ENCODE measurements at places on chromosomes 6 and 20. TPM values are rescaled to one million over a fixed set of nuclear protein-coding genes. Genes with fewer than 3 reads are reported as not detected.

- DNase-seq = no peak
Observed at GRCh38 chr6:17061097-17061496, 40.8 kb upstream of the STMND1 start.

DNA sequence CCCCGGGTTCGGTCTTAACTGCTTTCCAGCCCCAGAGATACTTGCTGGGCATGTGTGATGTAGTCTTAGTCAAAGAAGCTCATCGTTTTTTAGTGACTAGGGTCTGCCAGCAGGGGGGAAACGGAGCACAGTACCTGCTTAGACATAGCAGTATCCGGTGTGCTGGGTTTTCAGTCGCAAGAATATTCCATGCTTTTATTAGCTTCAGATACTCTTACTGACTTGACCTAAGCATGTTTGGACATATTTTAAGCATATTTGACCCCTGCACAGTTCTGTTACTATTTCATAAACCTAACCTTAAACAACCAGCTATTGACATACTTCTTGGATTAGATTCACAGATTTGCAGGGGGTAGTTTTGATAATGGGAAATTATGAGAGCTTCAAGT is 3.0 kb downstream of the E2F3 start:
- DNase-seq = no peak

DNA sequence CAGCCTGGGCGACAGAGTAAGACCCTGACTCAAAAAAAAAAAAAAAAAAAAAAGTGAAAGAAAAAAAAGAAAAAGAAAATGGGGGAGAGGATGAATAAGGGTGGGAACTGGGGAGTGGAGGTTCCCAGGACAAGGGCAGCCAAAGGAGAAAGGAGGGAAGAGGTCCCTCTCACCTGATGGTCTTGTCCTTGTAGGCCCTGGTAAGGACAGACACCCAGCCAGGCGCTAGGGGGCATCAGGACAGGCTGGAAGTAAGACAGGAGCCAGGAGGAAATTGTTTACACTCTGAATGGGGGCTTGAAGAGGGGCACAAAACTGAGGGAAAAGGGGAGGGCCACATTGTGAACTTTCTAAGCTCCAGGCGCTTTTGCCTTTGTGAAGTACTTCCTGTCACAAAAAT is 2.3 kb upstream of the ALDH5A1 start:
- DNase-seq = no peak

GRCh38 chr6:139436200-139436956 is 61.9 kb upstream of the CITED2 start:
- DNase-seq = no peak

DNA sequence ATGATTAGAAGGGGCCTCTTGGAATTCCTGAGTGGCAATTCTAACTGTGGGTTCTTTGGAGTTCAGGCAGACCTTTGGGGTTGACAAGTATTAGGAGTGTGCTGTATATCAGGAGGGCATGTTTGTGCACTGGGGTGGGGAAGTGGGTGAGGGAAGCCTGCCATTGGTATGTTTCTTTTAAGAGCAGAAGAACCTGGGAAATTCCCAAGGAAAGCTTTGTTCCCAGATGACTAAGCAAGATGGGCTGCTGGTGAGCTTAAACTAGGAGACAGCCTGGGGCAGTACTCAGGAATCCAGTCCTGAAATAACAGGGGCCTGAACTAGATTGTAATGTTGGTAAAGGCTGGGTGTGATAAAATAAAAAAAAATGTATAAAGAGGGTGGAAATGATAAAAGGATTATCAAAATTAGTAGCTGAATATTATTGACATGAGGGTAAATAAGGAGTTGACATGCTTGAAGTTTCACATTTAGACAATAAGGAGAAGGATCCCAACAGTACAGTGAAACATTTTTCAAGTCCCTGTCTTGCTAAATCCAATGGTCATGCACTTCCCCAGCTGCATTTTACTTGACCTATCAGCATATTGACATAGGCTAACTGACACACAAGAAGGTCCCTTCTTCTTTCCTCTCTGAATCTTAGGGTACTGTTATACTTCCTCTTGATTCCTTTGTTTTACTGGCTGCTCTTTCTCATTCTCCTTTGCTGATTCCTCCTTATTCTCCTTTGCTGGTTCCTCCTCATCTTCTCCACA is 18.4 kb upstream of the IFNGR1 start:
- no peak for DNase-seq

DNA sequence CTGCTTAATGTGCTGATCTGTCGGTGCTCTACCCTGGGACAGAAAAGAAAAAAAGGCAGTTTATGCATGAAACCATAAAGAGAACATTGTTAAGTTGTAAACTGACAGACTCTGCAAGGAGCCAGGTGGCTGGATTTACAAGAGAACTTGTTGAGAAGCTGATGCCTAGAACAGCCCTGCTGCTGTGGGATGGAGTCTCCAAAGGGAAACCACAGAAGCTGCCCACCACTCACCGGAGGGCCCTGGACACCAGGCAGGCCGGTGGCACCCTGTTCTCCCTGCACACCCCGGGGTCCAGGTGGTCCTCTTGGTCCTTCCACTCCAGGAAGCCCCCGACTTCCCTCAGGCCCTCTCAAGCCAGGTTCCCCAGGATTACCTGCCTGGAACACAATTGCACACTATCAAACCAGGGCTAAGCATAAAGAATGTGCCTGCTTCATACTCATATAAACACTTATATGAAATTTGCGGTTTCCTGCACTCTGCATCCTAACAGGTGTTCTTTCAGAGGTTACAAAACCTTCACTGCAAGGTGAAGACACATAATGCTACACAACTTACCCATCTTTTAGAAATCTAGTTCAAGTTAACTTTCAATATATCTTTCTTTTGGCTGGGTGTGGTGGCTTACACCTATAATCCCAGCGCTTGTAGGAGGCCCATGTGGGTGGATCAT is 68.2 kb downstream of the COL9A1 start:
- DNase-seq = no peak

DNA sequence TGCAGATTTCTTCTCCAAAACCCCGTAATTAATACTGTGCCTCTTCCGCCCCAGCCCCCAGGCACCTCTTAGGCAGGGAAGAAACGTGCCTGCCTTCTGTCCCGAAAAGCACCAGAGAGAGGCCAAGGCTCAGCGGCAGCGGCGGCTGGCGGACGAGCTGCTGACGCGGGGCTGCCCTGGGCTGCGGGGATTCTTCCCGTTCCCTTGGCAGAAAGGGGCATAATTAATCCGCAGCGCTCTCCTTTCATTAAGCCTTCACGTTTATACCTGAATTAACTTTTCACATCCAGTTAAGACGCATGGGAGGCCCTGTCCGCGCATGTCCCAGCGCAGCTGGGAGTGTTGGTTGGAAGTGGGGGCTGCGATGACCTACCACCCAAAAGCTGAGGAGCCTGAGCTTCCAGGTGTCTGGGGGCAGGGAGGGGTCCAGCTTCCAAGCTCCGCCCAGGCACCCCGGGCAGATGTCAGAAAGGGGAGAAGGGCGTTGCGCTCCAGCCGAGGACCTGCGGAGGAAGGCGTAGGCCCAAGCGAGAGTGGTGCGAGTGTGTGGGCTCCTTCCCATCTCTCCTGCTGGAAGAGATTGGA is 167.4 kb upstream of the LRFN2 start:
- DNase-seq = no peak

DNA sequence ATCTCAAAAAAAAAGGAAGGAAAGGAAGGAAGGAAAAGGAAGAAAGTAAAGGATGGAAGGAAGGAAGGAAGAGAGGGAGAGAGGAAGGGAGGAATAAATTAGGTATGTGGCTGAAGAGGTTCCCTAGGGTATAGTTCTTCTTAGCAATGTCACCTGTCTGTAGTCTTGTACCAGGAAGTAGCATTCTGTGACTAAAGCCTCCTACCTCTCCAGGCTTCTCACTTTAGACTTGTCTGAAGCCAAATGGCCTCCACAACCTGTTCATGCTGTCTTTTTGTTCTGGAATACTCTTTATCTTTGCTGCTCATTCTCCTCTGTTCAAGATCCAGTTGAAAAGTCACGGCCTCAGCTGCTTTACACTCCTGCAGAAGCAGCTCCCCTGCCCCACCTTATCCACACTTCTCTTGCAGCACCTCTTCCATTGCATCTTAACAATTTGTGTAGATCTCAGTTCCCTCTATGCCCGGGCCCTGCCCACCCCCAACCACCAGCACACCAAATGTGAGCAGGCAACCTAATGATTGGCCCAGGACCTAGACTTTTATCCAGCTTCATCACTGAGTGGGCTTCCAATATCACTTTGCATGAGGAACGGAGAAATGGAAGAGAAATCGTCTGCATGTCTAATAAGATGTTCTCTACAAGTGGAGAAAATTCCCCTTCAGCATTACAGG is 19.1 kb downstream of the GCNT2 start:
- DNase-seq = no peak

DNA sequence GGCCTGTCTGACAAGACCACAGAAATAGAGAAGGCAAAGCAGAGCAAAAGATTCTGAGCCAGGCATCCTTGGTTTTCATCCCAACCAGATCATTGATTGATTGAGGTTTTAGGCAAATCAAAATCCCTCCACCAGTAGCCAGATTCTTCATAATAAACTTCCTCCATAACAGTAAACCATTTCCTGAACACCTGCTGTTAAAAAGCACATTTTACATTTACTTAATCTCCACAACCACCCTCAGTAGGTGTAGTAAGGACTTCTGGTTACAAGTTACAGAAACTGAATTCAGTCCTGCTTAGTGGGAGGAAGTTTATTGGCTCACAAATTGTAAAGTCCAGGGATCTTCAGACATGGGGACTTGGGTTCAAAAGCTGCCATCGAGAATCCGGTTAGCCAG is 28.3 kb downstream of the EIF2S2 start:
- DNase-seq = no peak

- DNase-seq = no peak
Observed at GRCh38 chr20:41309817-41310216, 7.7 kb downstream of the ZHX3 start.

DNA sequence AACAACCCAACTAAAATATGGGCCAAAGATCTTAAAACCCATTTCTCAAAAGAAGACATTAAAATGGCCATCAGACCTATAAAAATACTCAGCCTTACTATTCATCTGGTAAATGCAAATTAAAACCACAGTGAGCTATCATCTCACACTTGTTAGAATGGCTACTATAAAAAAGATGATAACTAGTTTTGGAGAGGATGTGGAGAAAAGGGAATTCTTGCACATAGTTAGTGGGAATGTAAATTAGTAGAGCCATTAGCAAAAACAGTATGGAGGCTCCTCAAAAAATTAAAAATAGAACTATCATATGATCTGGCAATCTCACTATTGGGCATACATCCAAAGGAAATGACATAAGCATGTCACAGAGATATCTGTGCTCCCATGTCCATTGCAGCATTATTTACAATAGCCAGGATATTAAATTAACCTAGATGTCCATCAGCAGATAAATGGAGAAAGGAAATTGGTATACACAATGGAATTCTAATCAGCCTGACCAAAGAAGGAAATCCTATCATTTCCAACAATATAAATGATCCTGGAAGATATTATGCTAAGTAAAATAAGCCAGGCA is 2.9 kb downstream of the SIRPB1 start:
- DNase-seq = no peak

DNA sequence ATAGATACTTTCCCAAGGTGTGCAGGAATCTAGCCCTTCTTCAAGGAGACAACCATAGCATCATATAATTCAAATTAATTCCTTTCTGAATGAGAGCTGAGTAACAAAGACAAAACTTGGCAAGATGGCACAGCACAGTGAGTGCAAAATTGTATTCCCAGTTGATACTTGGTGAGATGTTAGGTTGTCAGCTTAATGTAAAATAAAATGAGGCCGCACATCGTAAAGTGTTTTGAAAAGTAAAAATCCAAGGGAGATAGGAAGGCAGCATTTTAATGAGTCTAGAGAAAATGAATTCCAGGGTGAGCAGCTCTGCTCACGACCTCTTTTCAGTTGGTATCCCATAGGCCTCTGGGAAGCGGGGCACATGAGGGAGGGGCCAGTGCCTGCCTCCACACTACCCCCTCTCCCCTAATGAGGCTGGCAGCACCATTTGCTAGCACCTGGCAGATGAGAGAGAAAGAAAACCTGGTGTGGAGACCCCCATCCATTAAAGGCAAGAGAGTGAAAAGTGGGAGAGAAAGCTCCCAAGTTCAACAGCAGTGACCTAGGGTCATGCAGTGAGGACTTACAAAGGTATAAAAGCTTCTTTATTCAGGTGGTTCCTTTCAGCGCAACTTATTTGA is 158.4 kb downstream of the BTBD9 start:
- no peak for DNase-seq

- no peak for DNase-seq
Observed at GRCh38 chr6:55980627-55981211, 105.3 kb upstream of the BMP5 start.

- DNase-seq = no peak
Observed at GRCh38 chr6:111832833-111833418, 40.3 kb downstream of the FYN start.

DNA sequence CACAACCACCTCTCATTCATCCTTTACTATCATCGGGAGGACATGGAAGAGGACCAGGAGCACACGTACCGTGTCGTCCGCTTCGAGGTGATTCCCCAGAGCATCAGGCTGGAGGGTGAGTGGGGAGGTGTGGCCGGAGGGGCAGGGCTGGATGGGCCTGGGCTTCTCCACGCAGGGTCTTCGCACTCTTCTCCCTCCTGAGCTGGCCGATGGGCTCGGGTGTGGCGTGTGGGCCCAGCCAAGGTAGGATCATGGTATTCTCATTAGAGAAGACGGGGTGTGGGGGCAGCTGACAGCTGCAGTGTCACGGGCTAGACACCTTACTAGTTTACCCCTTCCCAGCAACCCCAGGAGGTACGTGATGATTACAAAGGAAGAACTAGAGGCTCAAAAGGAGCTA is 33.5 kb downstream of the TM9SF4 start:
- no peak for DNase-seq

GRCh38 chr6:169234634-169235033 is 19.0 kb downstream of the THBS2 start:
- no peak for DNase-seq

DNA sequence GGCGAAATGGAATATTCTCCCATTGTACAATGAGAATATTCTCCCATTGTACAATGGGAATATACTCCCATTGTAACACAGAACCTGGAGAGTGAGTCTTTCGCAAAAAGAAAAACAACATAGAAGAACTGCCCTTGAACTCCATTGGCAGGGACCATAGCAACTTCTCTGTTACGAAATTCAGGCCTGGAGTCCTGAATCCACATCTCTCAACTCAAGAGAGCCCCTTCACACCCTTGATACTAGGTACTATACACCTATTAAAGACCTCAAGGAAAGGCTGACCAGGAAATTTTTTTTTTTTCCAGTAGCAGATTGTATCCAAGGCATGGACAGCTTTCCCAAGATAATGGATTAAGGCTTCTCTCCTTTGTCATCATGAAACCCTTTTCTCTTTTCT is 1687.0 kb downstream of the GRIK2 start:
- no peak for DNase-seq

GRCh38 chr20:14566505-14566904 is 229.1 kb upstream of the FLRT3 start:
- no peak for DNase-seq

GRCh38 chr6:3751077-3751729 is at the start of gene PXDC1:
Gene PXDC1, minus strand, starts transcription at chr6:3751713. Its CDS starts 182 bp downstream, at chr6:3751531.
- no peak for DNase-seq

The HDGFL1 gene
- not detected for total RNA-seq

The BPI gene
- total RNA-seq = 0.40 TPM

The LRRC73 gene
- 1.5 TPM for total RNA-seq

The PTK7 gene
- total RNA-seq = 2.7 TPM

The KCNQ5 gene
- not detected for total RNA-seq

The BACH2 gene
- total RNA-seq = 8.4 TPM

The DLL1 gene
- 6.4 TPM for total RNA-seq

The FAM83B gene
- 0.11 TPM for total RNA-seq

The TOX2 gene
- 1.4 TPM for total RNA-seq
